Activated naive CD8-positive, alpha-beta T cell treated with anti-CD3 and anti-CD28 coated beads, Interleukin-2, amount 10 ng/mL, durations not matched to agents 7 days and 5 days (primary cell): ENCODE measurements at places on chromosomes 4 and X.

DNA sequence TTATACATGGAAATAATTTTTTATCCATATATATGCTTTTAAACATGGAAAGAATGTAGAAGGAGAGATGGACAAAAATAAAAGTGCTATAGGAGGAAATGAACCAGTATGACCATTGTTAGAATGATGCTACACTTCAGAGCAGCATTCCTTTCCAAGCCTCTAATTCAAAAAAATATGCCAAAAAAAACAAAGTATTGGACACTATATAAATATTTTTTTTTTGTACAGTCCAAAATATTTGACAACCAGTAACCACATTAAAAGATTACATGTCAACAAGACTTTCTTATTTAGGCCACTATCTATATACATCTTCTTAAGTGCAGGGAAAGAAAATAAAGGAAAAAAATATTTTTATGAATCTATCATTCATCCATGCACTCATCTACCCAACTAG lies 198.6 kb downstream of the LRBA start:
- DNase-seq = no peak
- peaks cover 2% of the 10 kb centered on the region for H3K4me1 ChIP-seq
- no peaks in the 10 kb centered on the region for H3K27me3 ChIP-seq
- H3K4me3 ChIP-seq = no peak overlapping the region
- H3K36me3 ChIP-seq = peaks cover 26% of the 10 kb centered on the region

DNA sequence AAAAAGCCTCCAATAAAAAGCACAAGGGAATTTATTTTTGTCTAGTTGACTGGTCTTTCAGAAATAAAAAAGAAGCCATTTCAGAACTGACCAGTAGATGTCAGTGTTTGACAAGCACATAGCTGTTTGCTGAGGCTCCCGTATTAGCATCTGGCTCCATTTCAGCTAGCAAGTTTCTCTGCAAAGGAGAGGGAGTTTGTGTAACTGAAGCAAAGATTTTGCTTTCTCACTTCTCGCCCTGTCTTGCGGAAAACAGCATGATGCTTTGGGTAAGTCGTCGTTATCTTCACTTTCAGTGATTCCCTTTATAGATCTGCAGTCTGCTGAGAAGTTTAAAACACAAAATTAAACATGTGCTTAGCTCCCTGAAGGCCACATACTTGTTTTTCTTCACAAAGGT lies 85.5 kb downstream of the CT47B1 start:
- H3K36me3 ChIP-seq = no peaks in the 10 kb centered on the region
- no peaks in the 10 kb centered on the region for H3K27me3 ChIP-seq
- H3K4me1 ChIP-seq = peaks cover 3% of the 10 kb centered on the region
- H3K27ac ChIP-seq = no peak overlapping the region

- peak overlapping the region; percentile 96 for H3K27ac ChIP-seq
- peaks cover 20% of the 10 kb centered on the region for H3K4me1 ChIP-seq
- no peaks in the 10 kb centered on the region for H3K27me3 ChIP-seq
These were observed 792 bp downstream of the PPID start for GRCh38 chr4:158722291-158722916.

DNA sequence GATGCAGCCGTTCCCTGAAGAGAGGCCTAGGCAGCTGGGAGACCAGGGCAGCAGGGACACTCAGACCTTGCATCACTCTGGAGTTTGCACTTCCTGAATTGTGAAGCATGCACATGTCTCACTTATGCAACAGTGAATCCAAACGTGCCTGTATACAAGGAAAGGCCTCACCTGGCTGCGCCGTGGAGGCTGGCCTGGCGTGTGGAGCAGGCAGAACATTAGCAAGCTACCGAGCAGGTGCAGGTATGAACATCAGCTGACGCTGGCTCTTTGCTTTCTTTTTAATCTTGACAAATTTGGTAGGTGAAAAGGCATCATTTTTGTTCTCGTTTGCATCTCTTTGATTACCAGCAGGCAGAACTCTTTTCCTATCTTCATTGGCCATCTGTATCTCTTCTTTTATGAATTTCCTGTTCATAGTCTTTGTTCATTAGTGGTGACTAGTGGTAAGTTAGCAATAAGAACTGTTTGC lies 37.1 kb upstream of the IRAK1 start:
- peak overlapping the region; percentile 71 for H3K27ac ChIP-seq
- H3K4me1 ChIP-seq = peaks cover 22% of the 10 kb centered on the region

DNA sequence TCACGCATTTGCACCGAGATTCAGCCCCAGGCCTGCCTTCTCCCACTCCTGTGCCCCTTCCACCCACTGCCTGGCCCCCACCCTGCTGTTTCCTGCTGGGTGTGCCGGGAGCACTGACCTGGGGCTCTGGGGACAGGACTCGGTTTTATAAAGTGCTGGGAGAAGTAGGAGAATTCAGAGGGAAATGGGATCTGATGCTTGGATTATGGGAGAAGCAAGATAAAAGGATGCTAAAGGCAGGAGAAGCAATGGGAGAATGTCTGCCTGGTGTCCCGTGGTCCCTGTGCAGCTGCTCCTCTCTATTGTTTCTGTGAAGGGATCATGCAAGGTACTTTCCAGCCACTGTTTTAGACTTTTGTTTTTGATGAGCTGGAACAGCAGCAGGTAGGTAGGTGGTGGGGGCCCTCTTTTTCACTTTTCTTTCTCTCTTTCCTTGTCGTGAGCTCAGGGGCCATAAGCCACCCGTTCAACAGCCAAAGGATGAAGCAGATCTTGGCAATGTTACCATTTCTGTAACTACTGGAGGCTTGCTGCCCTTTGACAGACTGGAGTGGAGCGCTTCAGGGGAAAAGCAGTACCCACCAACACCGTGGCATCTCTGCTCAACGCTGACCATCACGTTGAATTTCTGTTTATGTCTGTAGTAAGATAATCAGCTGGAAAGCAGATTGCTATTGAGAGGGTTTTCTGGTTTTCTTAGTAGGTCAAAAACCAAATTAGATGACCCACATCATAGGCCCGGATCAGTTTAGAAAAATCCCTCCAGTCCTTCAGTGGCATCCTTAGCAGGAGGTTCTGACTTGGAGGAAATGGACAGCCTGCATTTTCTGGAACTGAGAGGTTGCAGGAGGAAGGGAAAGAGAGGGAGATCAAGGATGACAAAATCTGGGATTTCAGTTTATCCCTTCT lies 63.8 kb upstream of the ENPP6 start:
- H3K27me3 ChIP-seq = no peaks in the 10 kb centered on the region
- no peak for DNase-seq
- H3K4me3 ChIP-seq = peak overlapping the region; percentile 18
- peaks cover 40% of the 10 kb centered on the region for H3K4me1 ChIP-seq
- peak overlapping the region; percentile 80 for H3K27ac ChIP-seq
- H3K36me3 ChIP-seq = peaks cover 13% of the 10 kb centered on the region

DNA sequence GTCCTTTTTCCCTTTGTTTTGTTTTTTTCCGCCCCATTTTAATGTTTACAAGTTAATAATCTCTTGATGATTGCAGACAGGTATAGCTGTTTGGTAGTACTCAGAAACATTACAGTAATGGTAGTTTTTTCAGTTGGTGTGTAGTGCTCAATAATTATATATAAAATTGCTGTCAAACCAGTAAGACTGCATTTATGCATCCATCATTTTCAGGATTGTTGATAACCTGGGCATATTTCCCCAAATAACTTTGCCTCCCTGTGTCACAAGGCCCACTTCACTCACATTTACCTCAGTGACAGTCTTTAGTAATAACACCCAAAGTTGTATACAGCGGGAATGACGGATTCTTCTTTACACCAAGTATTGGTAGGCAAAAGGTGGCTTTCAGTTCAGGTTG lies 16.1 kb downstream of the ARFIP1 start:
- no peaks in the 10 kb centered on the region for H3K27me3 ChIP-seq
- H3K27ac ChIP-seq = no peak overlapping the region
- no peak for DNase-seq
- H3K4me1 ChIP-seq = no peaks in the 10 kb centered on the region

GRCh38 chr4:33171873-33172525 lies 2451.8 kb downstream of the PCDH7 start:
- H3K4me3 ChIP-seq = no peak overlapping the region
- no peaks in the 10 kb centered on the region for H3K27me3 ChIP-seq
- no peaks in the 10 kb centered on the region for H3K4me1 ChIP-seq
- no peak for DNase-seq

GRCh38 chr4:18880871-18881270 lies 859.3 kb upstream of the LCORL start:
- no peaks in the 10 kb centered on the region for H3K36me3 ChIP-seq
- DNase-seq = no peak
- H3K4me1 ChIP-seq = no peaks in the 10 kb centered on the region
- no peak overlapping the region for H3K27ac ChIP-seq
- no peak overlapping the region for H3K4me3 ChIP-seq
- no peaks in the 10 kb centered on the region for H3K27me3 ChIP-seq

- no peak overlapping the region for H3K27ac ChIP-seq
- H3K4me3 ChIP-seq = no peak overlapping the region
- H3K4me1 ChIP-seq = peaks cover 2% of the 10 kb centered on the region
- H3K27me3 ChIP-seq = peaks cover 3% of the 10 kb centered on the region
- peaks cover 13% of the 10 kb centered on the region for H3K36me3 ChIP-seq
- no peak for DNase-seq
These were observed 58.9 kb downstream of the HAUS3 start for GRCh38 chr4:2182994-2183393.

- no peak overlapping the region for H3K4me3 ChIP-seq
- DNase-seq = no peak
- no peak overlapping the region for H3K27ac ChIP-seq
- H3K36me3 ChIP-seq = peaks cover 40% of the 10 kb centered on the region
- H3K27me3 ChIP-seq = no peaks in the 10 kb centered on the region
- H3K4me1 ChIP-seq = peaks cover 3% of the 10 kb centered on the region
These were observed 57.1 kb downstream of the RELL1 start for GRCh38 chr4:37628977-37629609.

DNA sequence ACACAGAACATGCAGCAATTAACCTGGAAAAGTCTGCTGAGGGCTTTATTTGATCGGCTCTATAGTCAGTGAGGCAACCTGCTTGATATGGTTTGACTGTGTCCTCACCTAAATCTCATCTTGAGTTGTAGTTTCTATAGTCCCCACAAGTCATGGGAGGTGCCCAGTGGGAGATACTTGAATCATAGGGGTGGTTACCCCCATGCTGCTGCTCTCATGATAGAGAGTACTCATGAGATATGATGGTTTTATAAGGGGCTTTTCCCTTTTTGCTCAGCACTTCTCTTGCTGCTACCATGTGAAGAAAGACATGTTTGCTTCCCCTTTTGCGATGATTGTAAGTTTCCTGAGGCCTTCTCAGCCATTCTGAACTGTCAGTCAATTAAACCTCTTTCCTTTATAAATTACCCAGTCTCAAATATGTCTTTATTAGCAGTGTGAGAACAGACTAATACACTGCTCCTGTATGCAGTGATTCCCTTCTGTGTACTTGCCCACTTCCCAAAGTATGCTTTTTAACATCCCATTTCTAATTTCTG lies 78.2 kb downstream of the NPFFR2 start:
- H3K27ac ChIP-seq = no peak overlapping the region
- H3K4me1 ChIP-seq = no peaks in the 10 kb centered on the region
- no peak overlapping the region for H3K4me3 ChIP-seq
